Small intestine (tissue), 16 donors: ENCODE measurements at places on chromosomes 4 and X. TPM values are rescaled to one million over a fixed set of nuclear protein-coding genes. Genes with fewer than 3 reads are reported as not detected.
A peak's percentile ranks its signal among the peaks of the same experiment; 100 is the strongest.

GRCh38 chr4:1210971-1211370, 38.0 kb downstream of the CTBP1 start:
- H3K36me3 ChIP-seq: peaks cover 16% of the 10 kb centered on the region
- no peak overlapping the region for H3K27ac ChIP-seq
- no peaks in the 10 kb centered on the region for H3K27me3 ChIP-seq

The SPIN4 gene
- 2.6 TPM for polyA plus RNA-seq

DNA sequence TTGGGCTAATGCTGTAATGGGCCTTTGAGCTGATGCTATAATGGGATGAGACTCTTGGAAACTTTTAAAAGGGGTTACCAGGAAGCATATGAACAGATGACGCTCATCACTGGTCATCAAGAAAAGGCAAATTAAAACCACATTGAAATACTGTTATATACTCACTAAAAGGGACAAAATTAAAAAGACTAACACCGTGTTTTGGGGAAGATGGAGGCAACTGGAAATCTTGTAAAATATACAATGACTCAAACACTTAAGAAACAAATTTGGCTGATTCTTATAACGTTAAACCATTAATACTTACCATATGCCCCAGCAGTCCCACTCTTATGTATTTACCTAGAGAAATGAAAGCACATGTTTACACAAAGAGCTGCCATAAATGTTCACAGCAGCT, 207.2 kb upstream of the GPRIN3 start:
- peaks cover 5% of the 10 kb centered on the region for H3K4me1 ChIP-seq
- H3K27me3 ChIP-seq: peaks cover 2% of the 10 kb centered on the region
- no peak overlapping the region for H3K27ac ChIP-seq
- no peak overlapping the region for H3K4me3 ChIP-seq

The GAGE13 gene
- polyA plus RNA-seq: not detected

- H3K4me3 ChIP-seq: peak overlapping the region; percentile 64
- no peaks in the 10 kb centered on the region for H3K27me3 ChIP-seq
- no peaks in the 10 kb centered on the region for H3K36me3 ChIP-seq
- peak; percentile 29 for DNase-seq
- H3K4me1 ChIP-seq: peaks cover 45% of the 10 kb centered on the region
These were observed 51.5 kb upstream of the TRIM2 start for GRCh38 chr4:153152501-153153338.

DNA sequence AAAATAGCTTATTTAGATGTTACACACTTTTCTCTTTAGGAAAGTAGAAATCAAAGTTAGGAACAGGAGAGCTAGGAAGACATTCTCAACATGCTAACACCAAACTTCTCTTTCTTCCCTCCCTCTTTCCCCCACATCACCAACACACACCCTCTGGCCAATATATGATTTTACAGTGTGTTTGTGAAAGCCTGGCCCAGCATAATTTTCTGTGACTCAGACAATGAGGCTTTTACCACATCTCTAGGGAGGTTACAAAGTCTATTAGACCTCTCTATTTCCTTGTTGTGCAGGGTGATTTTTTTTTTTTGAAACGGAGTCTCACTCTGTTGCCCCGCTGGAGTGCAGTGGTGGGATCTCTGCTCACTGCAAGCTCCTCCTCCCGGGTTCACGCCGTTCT, 189.9 kb downstream of the AASDH start:
- peak overlapping the region; percentile 68 for H3K27ac ChIP-seq
- no peaks in the 10 kb centered on the region for H3K36me3 ChIP-seq
- DNase-seq: peak; percentile 82
- H3K27me3 ChIP-seq: no peaks in the 10 kb centered on the region
- H3K4me3 ChIP-seq: no peak overlapping the region

GRCh38 chrX:85115252-85115651, 111.6 kb downstream of the APOOL start:
- H3K36me3 ChIP-seq: no peaks in the 10 kb centered on the region
- no peak overlapping the region for H3K4me3 ChIP-seq
- H3K4me1 ChIP-seq: no peaks in the 10 kb centered on the region
- no peaks in the 10 kb centered on the region for H3K27me3 ChIP-seq
- no peak for DNase-seq
- H3K27ac ChIP-seq: no peak overlapping the region

DNA sequence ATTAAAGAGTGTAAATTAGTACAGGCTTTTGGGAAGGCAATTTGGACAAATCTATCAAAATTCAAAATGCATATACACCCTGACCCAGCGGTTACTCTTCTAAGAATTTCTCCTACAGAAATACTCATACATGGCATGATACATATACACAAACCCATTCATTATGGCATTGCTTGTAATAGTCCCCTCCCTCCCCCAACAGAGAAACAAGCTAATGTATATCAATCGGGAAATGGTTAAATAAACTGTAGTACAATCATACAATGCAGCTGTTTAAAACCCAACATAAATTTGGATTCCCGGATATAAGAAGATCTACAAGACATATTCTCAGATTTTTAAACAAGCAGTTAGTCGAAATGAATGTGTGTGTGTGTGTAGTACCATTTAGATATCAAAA, 808 bp downstream of the HUWE1 start:
- H3K4me1 ChIP-seq: no peaks in the 10 kb centered on the region
- H3K27ac ChIP-seq: peak overlapping the region; percentile 92
- no peak overlapping the region for H3K4me3 ChIP-seq
- DNase-seq: no peak
- no peaks in the 10 kb centered on the region for H3K27me3 ChIP-seq

- DNase-seq: no peak
- H3K36me3 ChIP-seq: no peaks in the 10 kb centered on the region
- H3K4me1 ChIP-seq: no peaks in the 10 kb centered on the region
- H3K4me3 ChIP-seq: no peak overlapping the region
- H3K27ac ChIP-seq: no peak overlapping the region
These were observed 55.2 kb downstream of the LGI2 start for GRCh38 chr4:24975510-24975909.

GRCh38 chrX:105552395-105552794, 269.9 kb upstream of the NRK start:
- H3K4me1 ChIP-seq: no peaks in the 10 kb centered on the region
- no peaks in the 10 kb centered on the region for H3K36me3 ChIP-seq
- H3K27me3 ChIP-seq: no peaks in the 10 kb centered on the region
- H3K27ac ChIP-seq: no peak overlapping the region

- H3K27ac ChIP-seq: no peak overlapping the region
- no peak for DNase-seq
- H3K4me1 ChIP-seq: no peaks in the 10 kb centered on the region
These were observed 29.9 kb downstream of the PNMA6E start for GRCh38 chrX:153371256-153371655.

GRCh38 chrX:23729214-23729613, 13.9 kb downstream of the ACOT9 start:
- H3K36me3 ChIP-seq: peaks cover 9% of the 10 kb centered on the region
- no peaks in the 10 kb centered on the region for H3K27me3 ChIP-seq
- H3K4me3 ChIP-seq: no peak overlapping the region
- no peak overlapping the region for H3K27ac ChIP-seq

DNA sequence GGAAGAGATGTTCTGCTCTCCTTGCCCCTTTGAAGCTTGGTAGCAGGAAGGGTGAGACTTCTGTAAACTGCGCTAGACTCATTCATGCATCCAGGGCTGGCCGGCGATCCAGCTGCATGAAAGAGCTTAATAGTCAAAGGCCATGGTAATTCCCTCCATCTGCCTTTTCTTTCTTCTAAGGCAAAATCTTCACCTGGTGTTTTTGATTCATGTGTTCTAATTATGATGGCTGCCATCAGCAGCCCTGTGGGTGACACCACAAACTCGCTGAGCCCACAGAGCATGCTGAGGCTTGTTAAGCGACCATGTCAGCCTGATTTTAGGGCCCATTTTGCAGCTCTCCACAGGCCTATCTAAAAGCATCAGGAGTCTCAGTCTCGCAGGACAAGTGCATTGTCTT, 450.1 kb upstream of the TENM3 start:
- H3K27me3 ChIP-seq: no peaks in the 10 kb centered on the region
- no peak overlapping the region for H3K27ac ChIP-seq
- H3K4me1 ChIP-seq: no peaks in the 10 kb centered on the region
- no peaks in the 10 kb centered on the region for H3K36me3 ChIP-seq
- no peak overlapping the region for H3K4me3 ChIP-seq
- DNase-seq: no peak

- H3K27me3 ChIP-seq: no peaks in the 10 kb centered on the region
- no peaks in the 10 kb centered on the region for H3K4me1 ChIP-seq
- H3K27ac ChIP-seq: no peak overlapping the region
- H3K36me3 ChIP-seq: peaks cover 3% of the 10 kb centered on the region
These were observed 5.1 kb downstream of the APEX2 start for GRCh38 chrX:55005256-55005655.

DNA sequence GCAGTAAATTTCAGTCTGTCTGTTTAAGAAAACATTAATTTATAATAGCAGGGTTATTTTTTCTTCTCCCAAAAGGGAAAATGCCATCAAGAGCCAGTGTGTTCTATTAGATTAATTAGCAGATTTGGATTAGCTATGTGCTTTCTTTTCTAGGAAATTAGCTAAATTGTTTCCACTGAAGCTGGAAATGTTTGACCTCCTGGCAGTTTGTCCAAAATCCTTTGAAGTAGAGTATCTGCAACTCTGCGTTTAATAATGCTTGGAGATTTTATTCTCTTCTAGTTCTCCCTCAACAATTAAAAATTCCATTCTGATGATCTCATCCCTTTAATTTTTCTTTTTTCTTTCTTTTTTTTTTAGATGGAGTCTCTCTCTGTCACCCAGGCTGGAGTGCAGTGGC, 27.1 kb upstream of the HOPX start:
- H3K4me3 ChIP-seq: no peak overlapping the region
- H3K27me3 ChIP-seq: no peaks in the 10 kb centered on the region
- no peak for DNase-seq
- no peaks in the 10 kb centered on the region for H3K36me3 ChIP-seq
- no peak overlapping the region for H3K27ac ChIP-seq

GRCh38 chr4:2231082-2231481, 10.8 kb downstream of the HAUS3 start:
- no peaks in the 10 kb centered on the region for H3K4me1 ChIP-seq
- H3K36me3 ChIP-seq: peaks cover 16% of the 10 kb centered on the region
- H3K27ac ChIP-seq: no peak overlapping the region
- DNase-seq: no peak
- no peak overlapping the region for H3K4me3 ChIP-seq
- H3K27me3 ChIP-seq: no peaks in the 10 kb centered on the region

- peaks cover 10% of the 10 kb centered on the region for H3K4me1 ChIP-seq
- H3K36me3 ChIP-seq: no peaks in the 10 kb centered on the region
- peak; percentile 65 for DNase-seq
- H3K4me3 ChIP-seq: no peak overlapping the region
- peak overlapping the region; percentile 70 for H3K27ac ChIP-seq
These were observed 1.6 kb upstream of the HADH start for GRCh38 chr4:107987916-107988762.

The RS1 gene
- polyA plus RNA-seq: 0.03 TPM

GRCh38 chr4:7784131-7784870, 155.4 kb downstream of the AFAP1 start:
- H3K27me3 ChIP-seq: no peaks in the 10 kb centered on the region
- H3K4me1 ChIP-seq: no peaks in the 10 kb centered on the region
- no peak overlapping the region for H3K4me3 ChIP-seq
- no peak for DNase-seq
- peaks cover 2% of the 10 kb centered on the region for H3K36me3 ChIP-seq

DNA sequence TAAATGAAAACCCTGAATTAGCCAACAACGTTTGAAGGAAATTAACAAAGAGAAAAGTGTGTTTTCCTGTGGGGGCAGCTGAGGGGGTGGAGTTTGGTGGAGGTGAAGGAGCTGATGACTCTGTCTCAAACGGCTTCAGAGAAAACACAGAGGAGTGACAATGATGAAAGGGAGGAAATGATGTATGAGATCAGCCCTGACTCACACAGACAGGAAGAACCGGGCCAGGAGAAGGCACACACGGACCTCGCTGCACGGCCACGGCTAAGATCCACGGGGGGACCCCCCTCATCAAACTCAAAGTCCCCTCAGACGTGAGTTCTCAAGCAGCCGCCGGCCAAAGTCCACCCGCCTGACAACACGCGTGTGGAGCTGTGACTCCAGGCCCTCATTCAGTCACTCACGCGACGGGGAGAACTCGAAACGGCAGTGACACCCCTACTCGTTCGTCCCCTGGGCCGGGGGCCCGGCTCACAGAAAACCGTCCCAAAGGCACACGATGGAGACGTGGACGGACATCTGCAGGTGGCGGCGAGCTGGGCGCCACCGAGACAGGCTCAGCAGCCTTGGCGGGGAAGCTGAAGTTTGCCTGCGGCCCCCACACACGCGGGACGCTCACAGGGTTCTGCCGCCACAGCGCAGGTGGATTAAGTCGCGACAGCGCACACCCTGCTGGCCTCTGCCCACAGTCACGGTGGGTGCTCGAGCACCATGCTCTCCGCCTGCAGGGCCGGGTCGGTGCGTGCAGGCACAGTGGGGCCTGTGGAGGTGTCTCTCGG, 28.8 kb downstream of the PPP2R3B start:
- H3K4me1 ChIP-seq: no peaks in the 10 kb centered on the region
- no peaks in the 10 kb centered on the region for H3K27me3 ChIP-seq
- H3K36me3 ChIP-seq: peaks cover 3% of the 10 kb centered on the region
- H3K27ac ChIP-seq: no peak overlapping the region
- no peak overlapping the region for H3K4me3 ChIP-seq

- H3K4me1 ChIP-seq: no peaks in the 10 kb centered on the region
- no peak for DNase-seq
- no peaks in the 10 kb centered on the region for H3K36me3 ChIP-seq
- no peaks in the 10 kb centered on the region for H3K27me3 ChIP-seq
- no peak overlapping the region for H3K4me3 ChIP-seq
These were observed 2138.2 kb downstream of the PCDH7 start for GRCh38 chr4:32858361-32858760.

The CTAG1A gene
- polyA plus RNA-seq: not detected

DNA sequence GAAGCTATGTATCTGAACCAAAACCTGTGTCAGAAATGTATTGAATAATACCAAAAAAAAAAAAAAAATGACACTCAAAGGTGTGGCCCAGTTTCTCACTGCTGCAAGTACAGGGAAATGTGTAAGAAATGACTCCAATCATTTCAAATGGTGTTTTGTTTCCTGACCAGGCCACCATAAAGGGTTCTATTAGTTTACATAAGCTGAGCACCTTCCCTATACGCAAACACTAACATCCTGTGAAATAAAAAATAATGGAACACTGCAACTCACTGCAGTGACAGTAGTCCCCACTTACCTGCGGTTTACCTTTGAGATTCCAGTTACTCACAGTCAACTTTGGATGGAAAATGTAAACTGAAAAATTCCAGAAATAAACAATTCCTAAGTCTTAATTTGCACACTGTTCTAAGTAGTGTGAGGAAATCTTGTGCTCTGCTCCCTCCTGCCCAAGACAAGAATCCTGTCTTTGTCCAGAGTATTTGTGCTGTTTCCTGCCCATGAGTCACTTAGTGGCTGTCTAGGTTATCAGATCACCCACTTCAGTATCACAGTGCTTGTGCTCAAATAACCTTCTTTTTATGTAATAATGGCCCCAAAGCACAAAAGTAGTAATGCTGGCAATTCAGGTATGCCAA, 265.3 kb downstream of the RCHY1 start:
- H3K27ac ChIP-seq: no peak overlapping the region
- no peaks in the 10 kb centered on the region for H3K27me3 ChIP-seq
- peak; percentile 59 for DNase-seq

DNA sequence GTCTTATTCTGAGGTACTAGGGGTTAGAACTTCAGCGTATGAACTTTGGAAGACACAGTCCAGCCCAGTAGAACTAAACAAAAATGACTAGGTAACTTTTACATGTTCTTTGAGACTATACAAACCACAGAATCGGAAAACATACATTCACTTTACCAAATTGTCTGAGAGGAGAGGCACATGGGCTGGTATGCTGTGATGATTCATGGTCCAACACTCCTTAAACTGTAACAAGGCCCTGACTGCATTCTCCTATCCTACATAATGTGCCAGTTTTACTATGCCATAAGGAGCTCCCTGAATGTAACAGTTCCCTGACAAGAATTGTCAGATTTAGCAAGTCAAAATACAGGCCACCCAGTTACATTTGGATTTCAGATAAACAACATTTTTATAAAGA, 640.0 kb downstream of the RAB28 start:
- no peak for DNase-seq
- no peak overlapping the region for H3K4me3 ChIP-seq
- no peak overlapping the region for H3K27ac ChIP-seq
- H3K27me3 ChIP-seq: peaks cover 3% of the 10 kb centered on the region
- no peaks in the 10 kb centered on the region for H3K36me3 ChIP-seq
